ENCODE measurements at places on chromosomes 12 and 14.
A peak's percentile ranks its signal among the peaks of the same experiment; 100 is the strongest.

DNA sequence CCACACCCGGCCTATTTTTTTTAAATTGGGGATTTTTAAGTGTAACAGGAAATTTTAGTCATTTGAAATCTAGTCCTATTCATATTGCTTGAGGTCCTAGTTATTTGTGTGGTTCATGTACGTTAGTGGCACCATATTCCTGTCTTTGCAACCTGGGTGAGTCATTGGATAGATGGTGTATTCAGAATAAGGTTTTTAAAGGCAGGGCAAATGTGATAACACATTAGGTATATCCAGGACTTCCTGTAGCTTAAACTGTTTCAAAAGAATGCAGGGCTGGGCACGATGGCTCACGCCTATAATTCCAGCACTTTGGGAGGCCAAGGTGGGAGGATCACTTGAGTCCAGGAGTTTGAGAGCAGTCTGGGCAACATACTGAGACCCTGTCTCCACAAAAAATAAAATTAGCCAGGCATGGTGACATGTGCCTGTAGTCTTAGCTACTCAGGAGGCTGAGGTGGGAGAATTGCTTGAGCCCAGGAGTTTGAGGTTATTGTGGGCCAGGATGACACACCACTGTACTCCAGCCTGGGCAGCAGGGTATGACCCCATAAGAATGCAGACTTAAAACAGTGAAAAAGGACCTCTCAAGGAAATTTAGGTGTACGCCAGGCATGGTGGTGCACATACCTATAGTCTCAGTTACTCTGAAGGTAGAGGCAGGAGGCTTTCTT is 8.1 kb downstream of the ATP6V0A2 start:
- no peak for DNase-seq

GRCh38 chr12:14902465-14902864 is 16.8 kb upstream of the MGP start:
- DNase-seq = no peak

DNA sequence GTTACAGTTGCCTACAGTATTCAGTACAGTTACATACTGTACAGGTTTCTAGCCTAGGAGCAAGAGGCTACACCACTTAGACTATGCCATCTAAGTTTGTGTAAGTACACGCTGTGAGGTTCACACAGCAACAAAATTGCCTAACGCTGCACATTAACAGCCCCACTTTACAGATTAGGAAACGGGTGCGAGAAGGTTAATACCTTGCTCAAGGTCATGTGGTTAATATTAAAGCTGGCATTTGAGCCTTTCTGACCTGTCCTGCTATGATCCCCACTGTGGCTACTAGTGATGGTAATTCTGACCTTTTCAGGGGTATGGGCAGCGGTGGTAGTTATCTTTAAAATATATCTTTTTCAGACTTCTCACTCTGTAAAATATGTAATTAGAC is 20.9 kb downstream of the ACVR1B start:
- DNase-seq = no peak

GRCh38 chr14:54535646-54536045 is 25.9 kb downstream of the CGRRF1 start:
- no peak for DNase-seq

GRCh38 chr14:68922201-68922621 is 56.9 kb downstream of the ACTN1 start:
- DNase-seq = no peak

GRCh38 chr12:54935235-54935951 is 49.2 kb downstream of the TESPA1 start:
- peak; percentile 36 for DNase-seq

- DNase-seq = no peak
Measured at GRCh38 chr14:86243158-86243557, 713.2 kb downstream of the FLRT2 start.

- no peak for DNase-seq
Measured at GRCh38 chr12:26157001-26157400, 32.2 kb upstream of the BHLHE41 start.

DNA sequence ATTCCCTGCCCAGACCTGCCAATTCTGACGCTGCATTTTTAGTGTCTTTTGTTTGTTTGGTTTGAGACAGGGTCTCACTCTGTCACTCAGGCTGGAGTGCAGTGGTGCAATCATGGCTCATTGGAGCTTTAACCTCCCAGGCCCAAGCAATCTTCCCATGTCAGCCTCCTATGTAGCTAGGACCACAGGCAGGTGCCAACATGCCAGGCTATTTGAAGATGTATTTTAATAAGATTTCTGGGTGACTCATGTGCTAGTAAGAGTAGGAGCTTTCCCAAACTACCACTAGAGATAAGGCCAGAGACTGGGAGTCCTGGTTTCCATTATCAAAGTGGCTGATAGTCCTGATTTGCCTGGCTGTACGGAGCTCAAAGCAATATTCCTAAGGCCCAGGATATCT is 693.3 kb downstream of the MED13L start:
- DNase-seq = no peak

- DNase-seq = no peak
Measured at GRCh38 chr12:82723093-82723492, 36.4 kb downstream of the TMTC2 start.

DNA sequence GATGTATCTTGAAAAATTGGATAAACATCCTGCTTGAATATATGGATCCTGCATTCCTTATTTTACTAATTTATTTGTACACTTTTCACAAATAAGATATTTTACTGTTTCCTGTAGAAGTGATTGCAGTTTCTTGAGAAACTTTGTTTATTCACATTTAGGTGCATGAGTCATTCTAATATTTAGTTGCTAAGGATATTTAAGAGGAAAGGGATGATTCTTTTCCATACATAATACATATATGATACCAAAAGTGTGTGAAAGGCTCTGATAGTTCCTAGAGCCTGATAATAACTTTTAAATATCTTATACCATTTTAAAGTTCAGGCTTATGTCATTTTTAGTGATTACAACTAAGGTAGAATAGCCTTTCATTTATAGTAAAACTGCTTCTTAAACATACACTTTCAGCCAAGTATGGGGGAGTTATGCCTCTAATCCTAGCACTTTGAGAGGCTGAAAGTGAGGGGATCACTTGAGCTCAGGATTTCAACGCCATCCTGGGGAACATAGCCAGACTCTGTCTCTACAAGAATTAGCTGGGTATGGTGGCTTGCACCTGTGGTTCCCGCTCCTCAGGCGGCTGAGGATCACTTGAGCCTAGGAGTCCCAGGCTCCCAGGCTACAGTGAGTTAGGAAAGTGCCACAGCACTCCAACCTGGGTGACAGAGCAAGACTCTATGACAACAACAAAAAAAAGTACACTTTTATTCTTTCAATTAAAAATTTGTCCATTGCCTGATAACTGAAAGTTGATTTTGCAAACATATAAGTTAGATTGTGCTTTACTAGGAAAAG is 262.6 kb upstream of the LRIG3 start:
- no peak for DNase-seq

- peak; percentile 86 for DNase-seq
Measured at GRCh38 chr14:59576332-59577294, at the start of gene CCDC175. TSS of gene CCDC175 (minus strand) at chr14:59576812. CDS start at chr14:59576775, 37 bp downstream.

- DNase-seq = no peak
Measured at GRCh38 chr12:105102673-105103072, 4.9 kb upstream of the WASHC4 start.
